ENCODE measurements at places on chromosomes 5 and 9.

DNA sequence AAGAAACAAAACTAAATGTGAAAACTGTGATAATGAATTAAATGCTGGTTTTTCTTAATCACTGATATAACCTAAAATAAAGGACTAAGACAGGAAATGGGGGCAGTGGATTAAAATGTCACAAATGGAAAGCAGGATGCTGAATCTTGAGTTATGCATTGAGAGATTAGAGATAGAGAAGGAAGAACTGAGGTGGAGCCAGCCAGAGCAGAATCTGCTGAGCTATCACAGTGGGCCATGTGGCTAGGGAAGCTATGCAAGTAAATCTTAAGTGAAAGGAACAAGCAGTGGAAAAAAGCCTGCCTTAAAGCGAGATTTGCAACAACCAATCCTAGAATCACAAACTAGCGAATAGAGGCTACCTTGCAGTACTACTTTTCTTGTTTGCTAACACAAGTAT, 188.5 kb upstream of the RASA1 start:
- no peak for DNase-seq

DNA sequence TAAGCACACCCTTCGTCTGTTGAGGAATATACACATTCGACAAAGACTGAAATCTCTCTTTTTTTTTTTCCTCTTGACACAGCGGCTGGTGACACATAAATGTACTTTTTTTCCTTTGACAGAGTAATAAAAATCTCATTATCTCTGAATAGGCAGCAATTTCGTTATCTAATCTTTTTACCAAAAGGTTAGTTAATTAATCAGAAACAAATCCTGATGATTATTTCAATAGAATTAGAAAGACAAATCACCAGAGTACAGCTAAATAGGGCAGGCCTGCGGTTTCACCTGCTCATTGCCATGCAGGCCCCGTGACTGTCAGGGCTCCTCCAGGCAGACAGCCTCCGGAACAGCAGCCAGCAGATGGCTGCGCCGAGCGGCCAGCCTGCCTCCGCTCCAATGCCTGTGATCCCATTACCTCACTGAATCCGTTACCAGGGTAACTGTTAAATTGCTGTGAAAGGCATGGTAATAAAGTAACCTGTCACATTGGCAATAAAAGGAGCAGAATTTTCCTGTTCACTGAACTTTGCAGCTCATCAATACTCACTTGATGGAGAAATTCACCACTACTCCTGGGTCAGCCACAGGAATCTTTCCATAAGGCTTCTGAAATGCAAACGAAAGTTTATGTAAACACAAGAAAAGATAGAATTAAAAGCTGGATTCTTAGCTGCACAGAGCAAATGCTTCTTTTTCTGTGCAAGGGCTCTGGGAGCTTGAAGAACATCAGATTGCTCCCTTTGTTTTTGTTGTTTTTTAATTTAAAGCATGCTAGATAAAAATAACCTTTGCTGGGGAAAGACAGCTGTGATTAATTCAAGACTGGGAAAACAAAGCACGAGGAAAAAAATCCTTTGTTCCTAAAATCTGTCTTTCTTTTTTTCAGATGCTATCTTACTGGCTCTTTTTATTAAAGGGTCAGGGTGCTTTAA, 666.4 kb upstream of the ZNF608 start:
- peak; percentile 77 for DNase-seq

GRCh38 chr9:105818903-105819302, 124.6 kb downstream of the TMEM38B start:
- DNase-seq: no peak

DNA sequence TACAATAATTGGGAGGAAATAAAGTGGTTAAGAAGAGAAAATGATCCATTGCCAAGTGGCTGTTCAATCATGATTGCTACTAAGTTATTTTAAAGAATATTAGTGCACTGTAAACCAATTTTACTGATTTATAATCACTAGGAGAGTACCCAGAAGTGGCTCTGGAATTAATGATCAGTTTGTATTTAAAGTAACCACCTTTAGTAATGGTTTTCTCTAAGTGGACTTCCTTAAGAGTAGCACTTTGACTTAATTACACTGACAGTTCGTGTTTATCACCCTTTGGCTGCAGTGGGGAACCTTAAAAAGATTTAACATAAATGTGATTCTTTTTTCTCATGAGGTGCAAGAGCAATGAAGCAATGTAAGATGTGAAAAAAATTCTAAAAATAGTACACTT, 310.8 kb downstream of the CDH12 start:
- no peak for DNase-seq

DNA sequence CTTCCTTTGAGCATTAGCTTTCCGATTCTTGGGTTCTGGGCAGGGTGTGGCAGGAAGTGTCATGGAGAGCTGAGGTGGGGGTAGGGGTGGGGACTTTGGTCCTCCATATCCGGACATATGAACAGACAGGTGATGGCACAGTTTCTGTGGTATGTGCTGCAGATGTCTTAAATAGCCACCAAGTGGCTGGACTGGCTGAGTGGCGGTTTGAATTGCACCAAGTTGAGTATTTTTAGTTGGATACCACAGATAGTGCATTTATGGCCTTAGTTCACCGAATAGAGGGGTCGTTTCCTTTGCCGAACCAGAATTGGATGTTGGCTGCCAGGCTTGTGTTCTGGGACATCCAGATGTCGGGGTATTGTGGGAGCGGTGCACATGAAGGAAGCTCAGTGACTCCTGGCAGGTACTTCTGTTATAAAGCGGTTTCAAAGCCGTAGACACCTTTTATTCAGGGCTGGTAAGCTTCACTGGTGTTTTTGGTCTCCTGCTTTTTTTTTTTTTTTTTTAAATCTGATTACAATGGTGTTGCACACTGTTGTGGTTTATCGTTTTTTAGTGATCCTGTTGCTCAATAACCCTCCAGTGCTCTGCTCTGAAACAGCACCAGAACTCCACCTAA, 15.1 kb upstream of the TNFAIP8 start:
- no peak for DNase-seq

GRCh38 chr9:15155826-15156225, 151.2 kb downstream of the TTC39B start:
- peak; percentile 58 for DNase-seq

Data from fibroblast of skin of scalp (primary cell).